Posterior vena cava (tissue), 2 donors: ENCODE measurements at places on chromosomes 5 and 9. TPM values are rescaled to one million over a fixed set of nuclear protein-coding genes. Genes with fewer than 3 reads are reported as not detected.

The LCN2 gene
- total RNA-seq: 0.67 TPM

The SOHLH1 gene
- not detected for total RNA-seq

The MYORG gene
- total RNA-seq: 30.6 TPM

The C5orf52 gene
- not detected for total RNA-seq

The ADGRV1 gene
- 0.19 TPM for total RNA-seq

The C5orf46 gene
- 1.9 TPM for total RNA-seq

The CCNO gene
- total RNA-seq: 0.24 TPM

The GABRB2 gene
- total RNA-seq: 0.93 TPM

The PFN3 gene
- total RNA-seq: not detected

The TAF11L5 gene
- not detected for total RNA-seq

The PCDHB15 gene
- total RNA-seq: 4.4 TPM

DNA sequence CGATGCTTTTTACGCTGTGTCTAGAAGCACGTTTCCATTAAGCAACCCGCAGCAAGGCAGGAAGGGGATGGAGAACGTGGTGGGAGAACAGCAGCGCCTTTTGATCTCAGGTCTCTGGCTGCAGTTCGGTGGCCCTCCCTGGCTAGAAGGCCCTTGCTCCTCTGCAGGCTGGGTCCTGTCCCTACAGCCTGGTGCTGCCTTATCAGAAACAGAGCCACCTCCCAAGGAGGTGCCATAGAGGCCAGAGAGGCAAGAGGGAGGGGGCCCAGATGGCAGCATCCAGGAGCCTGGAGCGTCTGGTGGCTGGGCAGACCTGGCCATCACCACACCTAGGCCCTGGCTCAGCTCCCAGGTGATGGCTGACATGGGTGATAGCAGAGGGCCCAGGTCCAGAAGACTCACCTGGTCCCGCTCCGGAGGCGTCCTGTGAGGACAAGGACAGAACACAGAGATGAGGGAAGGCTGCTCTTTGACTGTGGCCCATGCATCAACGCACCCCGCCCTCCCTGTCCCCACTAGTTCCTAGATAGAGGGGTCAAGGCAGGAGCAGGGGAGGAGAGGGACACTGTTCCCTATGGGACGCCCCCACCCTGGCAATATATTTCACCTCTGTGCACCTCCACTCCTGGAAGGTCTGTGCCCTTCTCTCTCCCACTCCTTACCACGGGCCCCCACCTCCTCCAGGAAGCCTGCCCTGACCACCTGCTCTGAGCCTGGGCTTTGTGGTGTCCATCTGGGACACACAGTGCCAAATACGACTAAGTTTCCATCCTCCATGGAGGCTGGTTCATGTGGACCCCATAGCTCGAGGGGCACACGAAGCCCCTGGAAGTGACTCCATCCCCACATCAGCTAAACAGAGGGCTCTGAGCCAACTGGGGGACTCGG lies 41.6 kb upstream of the SARDH start:
- no peak for DNase-seq

- no peak for DNase-seq
These were observed 224.0 kb downstream of the NTRK2 start for GRCh38 chr9:84893419-84894128.

DNA sequence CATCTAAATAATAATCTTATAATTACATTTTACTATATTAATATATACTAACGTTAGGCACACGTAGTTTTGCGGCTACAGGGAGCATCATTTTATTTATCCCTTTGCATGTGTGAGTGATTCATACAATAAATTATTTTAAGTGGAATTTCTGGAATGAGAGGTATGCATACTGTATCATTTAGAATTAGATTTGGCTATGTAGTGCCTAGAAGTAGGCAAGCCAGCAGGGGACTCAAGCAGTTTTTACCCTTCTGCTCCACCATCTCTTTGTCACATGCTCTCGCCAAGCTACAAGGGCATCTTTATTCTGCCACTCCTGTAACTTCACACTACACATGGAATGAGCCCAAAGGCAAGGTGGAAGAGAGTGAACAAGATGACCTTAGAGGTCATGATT lies 60.8 kb downstream of the MEGF10 start:
- DNase-seq: no peak

DNA sequence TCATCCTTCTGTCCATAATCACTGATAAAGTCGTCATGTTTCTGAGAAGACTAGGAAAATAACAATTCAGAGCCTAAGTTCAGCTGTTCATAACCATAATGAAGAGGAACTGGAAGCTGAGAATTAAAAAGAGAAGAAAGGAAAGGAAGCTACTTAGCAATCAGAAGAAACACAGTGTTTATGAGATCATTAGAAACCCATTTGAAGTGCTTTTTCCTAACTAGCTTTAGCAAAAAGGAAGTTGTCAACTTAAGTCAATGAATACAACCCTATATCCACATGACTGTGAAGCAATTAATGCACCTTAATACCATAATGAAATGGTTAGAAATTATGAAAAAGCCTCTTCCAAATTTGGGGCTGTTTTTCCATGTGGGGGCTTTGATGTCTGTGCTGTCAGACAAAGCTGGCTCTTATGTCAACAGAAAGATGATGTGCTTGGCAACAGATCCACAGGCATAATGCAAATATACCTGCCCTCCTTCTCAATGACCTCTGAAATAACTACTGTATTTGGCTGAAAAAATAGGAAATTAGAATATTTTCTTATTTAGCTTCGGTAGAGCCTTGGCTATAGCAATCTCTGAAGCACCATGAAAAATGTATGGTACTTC lies 463.5 kb downstream of the RASEF start:
- no peak for DNase-seq

GRCh38 chr5:90050103-90050502 lies 359.5 kb downstream of the CETN3 start:
- no peak for DNase-seq

DNA sequence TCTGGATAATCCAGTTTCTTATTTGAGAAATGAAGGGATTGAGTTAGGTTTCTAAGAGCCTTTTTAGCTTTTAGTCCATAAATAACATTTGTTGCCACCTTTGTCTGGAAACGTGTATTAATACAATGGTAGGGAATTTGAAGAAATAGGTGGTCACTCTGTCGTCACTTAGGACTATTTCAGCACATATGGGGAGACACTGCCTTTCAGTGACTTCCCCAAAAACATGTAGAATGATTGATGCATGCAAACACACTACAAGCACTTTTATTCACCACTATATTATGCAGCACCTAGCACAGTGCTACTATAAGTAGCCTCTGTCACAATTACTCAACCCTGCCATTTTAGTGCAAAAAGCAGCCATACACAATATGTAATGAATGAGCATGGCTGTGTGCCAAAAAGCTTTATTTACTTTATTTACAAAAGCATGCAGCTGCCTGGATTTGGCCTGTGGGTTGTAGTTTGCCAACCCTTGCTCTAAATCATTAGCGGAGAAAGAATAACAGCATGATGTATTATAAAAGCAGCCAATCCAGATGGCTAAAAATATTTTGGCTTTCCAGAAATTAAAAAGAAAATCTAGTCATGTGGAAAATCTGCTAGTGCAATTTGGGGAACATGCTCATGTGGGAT lies 154.2 kb upstream of the HMHB1 start:
- no peak for DNase-seq

GRCh38 chr5:157671592-157672330 lies 428 bp downstream of the C5orf52 start:
- DNase-seq: no peak

DNA sequence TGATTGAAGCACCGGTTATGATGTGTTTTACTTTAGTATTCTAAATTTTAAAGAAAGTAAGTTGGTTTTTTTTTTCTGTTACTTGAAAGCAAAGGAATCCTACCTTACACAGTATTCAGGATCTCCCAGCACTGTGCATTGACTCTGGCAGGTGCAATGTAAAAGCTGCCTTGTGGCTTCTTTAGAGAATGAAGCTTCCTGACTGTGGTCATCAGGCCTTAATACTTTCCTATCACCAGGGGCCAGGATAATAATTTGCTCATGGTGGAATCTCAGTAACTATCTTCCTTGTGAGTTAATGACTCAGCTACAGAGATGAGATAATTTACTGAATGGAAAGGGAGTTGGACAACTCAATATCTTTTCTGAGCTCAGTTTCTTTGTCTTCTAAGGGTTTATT lies 435.5 kb upstream of the ZNF608 start:
- DNase-seq: no peak

- no peak for DNase-seq
These were observed 19.0 kb downstream of the CXXC5 start for GRCh38 chr5:139667001-139667729.

- DNase-seq: no peak
These were observed 211.4 kb downstream of the GAS1 start for GRCh38 chr9:86735772-86736458.

DNA sequence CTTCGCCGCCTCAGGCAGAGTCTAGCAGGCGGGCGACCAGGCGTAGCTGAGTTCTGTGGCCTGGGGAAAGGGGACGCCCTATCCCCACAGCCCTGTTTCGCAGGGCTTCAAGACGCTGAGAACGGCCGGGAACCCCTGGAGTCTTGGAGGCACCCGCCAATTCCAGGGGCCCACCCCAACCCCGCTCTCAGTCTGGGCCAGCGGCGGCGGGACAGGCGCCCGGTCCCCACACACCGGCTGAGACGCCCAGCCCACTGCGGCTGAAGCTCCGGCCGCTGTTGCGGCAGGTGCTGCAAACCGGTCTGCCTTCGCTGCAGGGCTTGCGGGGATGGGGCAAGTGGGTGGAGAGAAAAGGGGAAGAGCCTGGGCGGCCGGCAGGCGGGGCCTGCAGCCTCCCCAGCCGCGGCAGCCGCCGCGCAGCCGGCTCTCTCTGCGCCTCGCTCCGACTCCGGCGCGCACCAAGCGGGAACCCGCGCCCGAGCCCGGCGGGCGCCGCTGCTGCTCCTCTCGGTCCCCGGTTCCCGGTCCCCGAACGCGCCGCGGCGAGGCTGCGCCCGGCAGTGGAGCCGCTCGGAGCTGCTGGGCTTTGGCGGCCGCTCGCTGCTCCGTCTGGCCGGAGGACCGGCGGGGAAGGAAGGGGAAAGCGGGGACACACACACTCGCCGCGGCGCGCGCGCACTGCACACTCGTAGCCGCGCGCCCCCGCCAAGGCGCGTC lies at the start of gene PIP5K1B:
Gene PIP5K1B, plus strand, starts transcription at position 427 of the 717 bp plus-strand sequence. CDS start 117,375 bp downstream, outside the sequence.
- DNase-seq: peak; percentile 89

GRCh38 chr9:97706246-97706645 lies 9.1 kb upstream of the XPA start:
- no peak for DNase-seq

DNA sequence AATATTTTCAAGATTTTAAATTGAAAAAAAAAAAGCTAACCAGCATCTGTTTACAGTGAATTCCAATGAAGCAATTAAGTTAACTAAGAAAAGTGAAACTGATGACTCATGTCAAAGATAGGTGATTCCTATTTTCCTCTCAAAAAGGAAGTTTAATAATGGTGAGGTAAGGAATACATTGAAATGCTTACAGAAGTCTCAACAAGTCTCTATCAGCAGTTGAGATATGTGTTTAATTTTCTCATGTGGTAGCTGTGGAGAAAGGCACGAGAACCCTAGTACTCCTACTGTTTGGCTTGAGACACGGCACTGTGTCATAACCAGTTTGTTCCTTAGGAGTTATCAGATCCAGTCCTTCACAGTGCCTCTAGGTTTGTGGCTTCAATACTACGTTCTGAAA lies 114.5 kb downstream of the SLC25A46 start:
- no peak for DNase-seq

- no peak for DNase-seq
These were observed 88.1 kb downstream of the ITGA1 start for GRCh38 chr5:52875827-52876226.

GRCh38 chr5:177500685-177501522 lies 3.5 kb upstream of the PDLIM7 start:
- peak; percentile 97 for DNase-seq

DNA sequence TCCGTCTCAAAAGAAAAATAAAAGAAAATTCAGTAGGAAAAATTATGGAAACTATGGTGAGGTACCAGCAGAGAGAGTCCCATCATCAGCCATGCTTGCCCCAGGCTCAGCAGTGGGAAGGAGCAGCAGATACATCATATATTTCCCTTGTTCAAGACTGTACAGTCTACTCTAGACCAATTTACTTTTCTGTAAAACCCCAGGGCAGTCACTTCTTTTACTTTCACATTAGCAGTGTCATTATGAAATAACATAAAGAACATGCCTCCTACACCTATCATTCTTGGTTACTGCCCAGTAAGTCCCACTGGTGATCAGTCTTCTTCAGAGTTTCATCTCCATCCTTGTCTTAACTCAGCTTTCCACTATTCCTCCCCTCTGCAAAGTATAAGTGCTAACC lies 1145.0 kb downstream of the MAT2B start:
- DNase-seq: no peak

- DNase-seq: no peak
These were observed 30.3 kb upstream of the SARDH start for GRCh38 chr9:133768371-133768858.

DNA sequence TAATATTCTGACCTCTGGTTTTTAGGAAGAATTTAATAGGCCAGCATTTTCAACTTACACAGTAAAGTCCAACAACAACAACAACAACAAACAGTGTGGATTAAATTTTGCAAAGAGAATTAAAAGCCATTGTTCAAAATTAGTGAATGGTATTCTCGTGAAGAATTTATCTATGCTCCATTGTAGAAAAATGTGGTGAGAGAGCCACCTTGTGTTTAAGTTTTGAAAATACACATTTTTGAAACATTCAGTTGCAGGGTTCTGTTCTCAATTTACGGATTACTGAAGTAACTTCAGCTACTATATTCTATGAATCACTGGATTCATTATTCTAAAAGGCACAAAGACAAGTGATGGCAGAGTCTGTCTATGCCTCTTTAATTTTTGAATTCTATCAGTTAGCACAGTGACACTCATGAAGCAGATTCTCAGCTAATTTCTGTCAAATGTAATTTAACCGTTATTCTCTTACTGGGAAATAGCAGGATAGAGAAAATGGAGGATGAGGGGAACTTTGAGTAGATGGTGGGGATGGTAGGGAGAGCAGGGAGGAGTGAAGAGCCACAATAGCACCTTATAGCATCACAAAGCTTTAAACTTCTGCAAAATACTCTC lies 11.0 kb downstream of the CCDC152 start:
- no peak for DNase-seq

DNA sequence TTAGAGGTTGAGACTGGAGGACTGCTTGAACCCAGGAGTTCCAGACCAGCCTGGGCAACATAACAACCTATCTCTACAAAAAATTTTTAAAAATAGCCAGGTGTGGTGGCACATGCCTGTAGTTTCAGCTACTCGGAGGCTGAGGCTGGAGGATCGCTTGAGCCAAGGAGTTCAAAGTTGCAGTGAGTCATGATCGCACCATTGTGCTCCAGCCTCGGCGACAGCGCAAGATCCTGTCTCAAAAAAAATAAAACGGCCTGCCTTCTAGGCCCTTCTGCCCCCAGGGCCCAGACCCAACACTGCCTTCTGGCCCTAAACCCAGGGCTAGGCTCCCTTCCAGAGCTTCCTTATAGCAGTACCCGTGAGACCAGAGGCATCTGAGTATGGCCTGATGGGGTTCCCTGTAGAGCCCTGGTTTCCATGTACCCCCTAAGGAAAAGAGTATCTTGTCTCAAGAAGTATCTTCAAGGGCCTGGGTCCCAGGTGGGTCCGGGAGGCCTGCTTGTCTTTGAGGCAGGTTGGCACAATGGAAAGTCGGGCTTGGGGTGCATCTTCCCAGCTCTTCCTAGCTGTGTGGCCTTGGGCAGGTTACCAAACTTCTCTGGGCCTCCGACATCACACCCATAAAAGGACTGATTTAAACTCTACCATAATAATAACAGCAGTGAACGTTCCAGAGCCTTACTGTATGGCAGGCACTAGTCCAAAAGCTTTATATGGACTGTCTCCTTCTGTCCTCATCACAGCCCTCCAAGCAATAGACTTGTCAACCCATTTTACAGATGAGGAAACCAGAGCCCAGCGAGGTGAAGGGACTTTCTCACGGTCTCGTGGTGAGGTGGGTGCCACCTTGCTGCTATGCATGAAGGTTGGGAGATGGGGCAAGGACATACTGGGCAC lies 9.6 kb downstream of the LRRC8A start:
- no peak for DNase-seq

- no peak for DNase-seq
These were observed 58.0 kb downstream of the FXN start for GRCh38 chr9:69093471-69094103.
